ENCODE measurements at places on chromosomes 16 and 17. TPM values are rescaled to one million over a fixed set of nuclear protein-coding genes. Genes with fewer than 3 reads are reported as not detected.

RGS9 gene
- total RNA-seq, result 10.8 TPM

CCL8 gene
- total RNA-seq, result 1.6 TPM

C17orf50 gene
- total RNA-seq, result not detected

SLFN12 gene
- 7.3 TPM for total RNA-seq

DNA sequence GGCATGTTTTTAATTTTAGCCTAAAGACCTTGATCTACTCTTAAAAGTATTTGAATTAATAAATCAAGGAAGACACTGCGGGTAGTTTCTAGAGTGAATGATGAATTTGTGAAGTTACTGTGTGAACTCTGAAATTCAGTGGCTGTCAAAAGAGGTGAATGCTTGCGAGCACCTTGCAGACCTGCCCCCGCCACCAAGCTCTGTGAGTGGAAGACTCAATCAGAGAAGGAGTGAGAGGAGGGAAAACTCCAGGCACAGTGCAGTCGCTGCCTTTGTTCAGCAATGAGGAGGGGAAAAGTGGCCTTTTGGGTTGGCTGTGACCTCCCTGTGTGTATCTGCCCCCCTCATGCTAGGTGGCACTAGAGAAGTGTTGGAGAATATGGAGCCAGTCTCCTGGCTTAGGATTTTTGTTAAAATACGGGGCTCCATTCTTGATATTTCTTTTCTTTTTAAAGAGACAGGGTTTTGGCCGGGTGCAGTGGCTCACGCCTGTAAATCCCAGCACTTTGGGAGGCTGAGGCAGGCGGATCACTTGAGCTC lies 53.0 kb downstream of the LDHD start:
- H3K4me1 ChIP-seq, result peaks cover 22% of the 10 kb centered on the region
- no peak for DNase-seq
- H3K36me3 ChIP-seq, result no peaks in the 10 kb centered on the region
- no peaks in the 10 kb centered on the region for H3K27me3 ChIP-seq
- H3K4me3 ChIP-seq, result no peak overlapping the region
- no peak overlapping the region for H3K27ac ChIP-seq

- no peak overlapping the region for H3K4me3 ChIP-seq
- H3K27ac ChIP-seq, result no peak overlapping the region
- H3K27me3 ChIP-seq, result no peaks in the 10 kb centered on the region
- H3K36me3 ChIP-seq, result no peaks in the 10 kb centered on the region
Measured at GRCh38 chr17:44877121-44877520, 22.1 kb downstream of the EFTUD2 start.

- no peak for DNase-seq
- H3K4me3 ChIP-seq, result no peak overlapping the region
- H3K4me1 ChIP-seq, result peaks cover 2% of the 10 kb centered on the region
- no peaks in the 10 kb centered on the region for H3K27me3 ChIP-seq
- no peaks in the 10 kb centered on the region for H3K36me3 ChIP-seq
- H3K27ac ChIP-seq, result no peak overlapping the region
Measured at GRCh38 chr17:43983515-43984411, 20.7 kb upstream of the NAGS start.

- peak overlapping the region; percentile 98 for H3K27ac ChIP-seq
- H3K4me3 ChIP-seq, result peak overlapping the region; percentile 85
- no peak for DNase-seq
- H3K36me3 ChIP-seq, result no peaks in the 10 kb centered on the region
Measured at GRCh38 chr17:16214190-16215001, 938 bp downstream of the NCOR1 start.
